NCI-H1436 treated with DMSO at 0.1 percent for 48 hours (cell line): ENCODE measurements at places on chromosomes 12 and 14.

DNA sequence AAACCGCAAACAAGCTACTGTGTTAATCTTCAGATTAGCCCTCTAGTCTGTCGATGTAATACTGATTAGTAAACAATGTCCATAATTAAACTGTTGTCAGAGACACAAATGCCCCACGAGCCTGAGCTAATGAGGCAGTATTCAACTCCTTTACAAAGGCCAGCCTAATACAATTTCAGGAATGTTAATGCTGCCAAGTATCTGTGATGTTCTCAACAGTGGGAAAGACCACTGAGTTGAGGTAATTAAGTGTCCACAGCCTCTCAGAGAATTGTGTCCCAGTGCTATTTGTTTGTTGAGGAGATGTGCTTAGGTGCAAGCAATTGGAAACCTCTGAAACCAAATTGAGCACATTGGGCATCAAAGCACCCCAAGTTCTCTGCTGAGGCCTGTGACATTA is 139.4 kb upstream of the CDKN3 start:
- no peak for DNase-seq

- no peak for DNase-seq
Observed at GRCh38 chr14:99408286-99408970, 72.2 kb downstream of the SETD3 start.

- DNase-seq: no peak
Observed at GRCh38 chr12:101931498-101932326, 54.3 kb downstream of the DRAM1 start.

- no peak for DNase-seq
Observed at GRCh38 chr14:102848830-102849525, 71.7 kb downstream of the TRAF3 start.

- no peak for DNase-seq
Observed at GRCh38 chr12:107990325-107990724, 138.8 kb upstream of the WSCD2 start.
